Stimulated activated CD8-positive, alpha-beta memory T cell treated with anti-CD3 and anti-CD28 coated beads, Interleukin-4, amount 100 ng/mL, for 4 hours (primary cell): ENCODE measurements at places on chromosomes 5 and 9.

DNA sequence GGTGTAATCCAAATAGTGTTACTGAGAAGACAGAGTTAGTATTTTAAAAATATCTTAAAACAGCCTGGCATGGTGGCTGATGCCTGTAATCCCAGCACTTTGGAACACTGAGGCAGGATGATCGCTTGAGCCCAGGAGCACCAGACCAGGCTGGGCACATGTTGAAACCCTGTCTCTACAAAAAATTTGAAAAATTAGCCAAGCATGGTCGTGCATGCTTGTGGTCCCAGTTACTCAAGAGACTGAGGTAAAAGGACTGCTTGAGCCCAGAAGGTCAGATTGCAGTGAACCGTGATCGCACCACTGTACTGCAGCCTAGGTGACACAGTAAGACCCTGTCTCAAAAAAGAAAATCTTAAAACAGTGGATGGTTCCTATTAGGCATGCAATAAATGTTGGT is 12.4 kb downstream of the IFNA1 start:
- no peak for DNase-seq

DNA sequence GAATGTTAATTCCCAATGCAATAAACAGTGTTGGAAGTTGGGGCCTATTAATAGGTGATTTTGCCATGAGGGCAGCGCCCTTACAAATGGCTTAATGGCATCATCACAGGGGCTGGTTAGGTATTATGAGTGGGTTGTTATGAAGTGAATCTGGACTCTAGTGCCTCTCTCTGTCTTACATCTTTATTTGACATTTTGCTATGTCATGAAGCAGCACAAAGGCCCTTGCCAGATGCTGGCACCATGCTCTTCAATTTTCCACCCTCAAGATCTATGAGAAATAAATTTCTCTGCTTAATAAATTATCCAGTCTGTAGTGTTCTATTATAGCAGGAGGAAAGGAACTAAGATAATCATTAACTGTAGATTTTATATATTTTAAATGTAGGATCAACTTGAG is 1098.7 kb upstream of the NUDT12 start:
- no peak for DNase-seq

DNA sequence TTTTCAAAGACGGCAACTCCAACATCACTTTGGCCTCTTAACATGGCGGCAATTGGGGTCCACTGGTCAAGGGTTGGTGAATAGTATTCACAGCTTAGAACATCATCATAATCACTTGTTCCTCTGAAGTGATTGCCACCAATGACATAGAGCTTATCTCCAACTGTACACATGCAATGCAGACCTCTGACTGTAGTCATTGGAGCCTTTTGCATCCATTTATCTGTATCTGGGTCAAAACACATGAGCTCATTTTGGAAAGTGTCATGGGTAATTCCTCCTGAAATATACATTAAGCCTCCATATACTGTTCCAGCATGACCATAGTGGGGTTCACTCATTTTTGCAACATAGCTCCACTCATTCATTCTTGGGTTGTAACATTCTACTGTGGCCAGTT is 2.0 kb downstream of the KLHL9 start:
- no peak for DNase-seq

- no peak for DNase-seq
These were observed 121.9 kb upstream of the GHR start for GRCh38 chr5:42301349-42301748.

DNA sequence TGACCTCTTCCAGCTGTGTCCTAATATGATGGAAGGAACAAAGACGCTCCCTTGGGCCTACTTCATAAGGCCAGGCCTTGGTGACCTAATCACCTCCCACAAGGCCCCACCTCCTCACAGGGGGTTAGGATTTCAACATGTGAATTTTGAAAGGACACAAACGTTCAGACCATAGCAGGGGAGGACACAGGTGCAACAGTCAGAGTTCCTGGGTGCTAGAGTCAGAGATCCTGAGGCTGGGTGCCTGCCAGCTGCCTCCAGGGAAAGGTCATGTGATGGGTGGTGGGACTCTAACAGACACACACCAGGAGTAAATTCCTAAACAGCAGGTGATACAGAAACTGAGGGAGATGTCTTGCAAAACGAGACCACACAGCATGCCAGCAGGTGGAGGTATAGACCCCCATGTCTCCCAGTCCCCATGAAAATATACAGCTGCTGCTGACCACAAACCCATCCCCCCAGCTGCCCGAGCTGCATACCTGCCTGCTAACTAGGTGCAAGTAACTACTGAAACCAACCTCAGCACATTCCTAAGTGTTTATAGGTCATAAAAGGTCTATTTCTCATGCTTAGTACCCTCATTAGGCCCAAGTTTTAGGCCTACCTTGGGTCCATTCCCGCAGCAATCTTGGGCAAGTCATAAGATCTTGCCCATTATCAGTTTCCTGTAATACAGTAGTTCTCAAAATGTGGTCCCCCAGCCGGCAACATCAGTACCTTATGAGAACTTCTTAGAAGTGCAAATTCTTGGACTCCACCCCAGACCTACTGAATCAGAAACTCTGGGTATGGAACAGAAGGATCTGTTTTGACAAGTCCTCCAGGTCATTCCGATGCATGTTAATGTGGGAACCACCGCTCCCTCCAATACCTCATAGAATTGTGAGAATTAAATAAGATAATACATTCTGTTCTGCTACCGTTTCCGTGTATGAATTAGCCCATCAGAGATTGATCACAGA is 245.3 kb downstream of the ENC1 start:
- no peak for DNase-seq

- DNase-seq = no peak
These were observed 59.6 kb downstream of the GCNT4 start for GRCh38 chr5:74992791-74993190.

- no peak for DNase-seq
These were observed 61.1 kb downstream of the DPYSL3 start for GRCh38 chr5:147448766-147449165.
